ENCODE measurements at places on chromosomes 4 and X.

DNA sequence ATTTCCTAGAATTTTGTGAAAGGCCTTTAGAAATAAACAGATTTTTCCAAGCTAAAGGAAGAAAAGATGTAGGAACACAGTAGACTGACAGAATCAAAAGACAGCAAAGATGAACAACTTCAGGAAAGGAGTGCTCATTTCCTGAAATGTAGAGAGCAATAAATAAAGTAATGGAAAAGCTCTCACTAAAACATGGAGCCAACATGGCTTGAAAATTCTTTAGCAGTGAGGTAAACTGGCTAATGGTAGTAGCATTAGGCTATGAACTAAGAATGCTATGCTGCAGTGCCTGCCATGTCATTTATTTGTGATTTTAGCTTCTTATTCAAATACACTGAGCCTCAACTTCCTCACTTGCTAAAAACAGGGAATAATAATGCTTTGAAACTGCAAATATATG, 108.7 kb downstream of the IQCM start:
- no peak for DNase-seq

DNA sequence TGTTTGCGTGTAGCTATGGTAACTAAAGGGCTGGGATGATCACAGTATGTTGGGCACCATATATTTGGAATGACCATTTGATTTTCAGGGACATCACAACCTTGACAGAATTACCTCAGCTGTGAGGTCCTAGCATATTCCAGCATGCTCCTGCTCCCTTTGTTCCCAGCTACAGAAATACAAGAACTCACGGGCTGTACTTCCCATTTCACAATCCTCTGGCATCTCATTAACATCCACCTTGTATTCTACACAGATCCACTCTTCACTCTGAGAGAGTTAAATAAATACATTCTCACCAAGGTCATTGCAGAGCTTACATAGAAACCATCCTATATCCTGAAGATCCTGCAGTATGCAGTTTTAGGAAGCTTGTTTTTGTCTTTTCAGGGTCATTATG, 169.7 kb downstream of the FRMPD4 start:
- DNase-seq = no peak

DNA sequence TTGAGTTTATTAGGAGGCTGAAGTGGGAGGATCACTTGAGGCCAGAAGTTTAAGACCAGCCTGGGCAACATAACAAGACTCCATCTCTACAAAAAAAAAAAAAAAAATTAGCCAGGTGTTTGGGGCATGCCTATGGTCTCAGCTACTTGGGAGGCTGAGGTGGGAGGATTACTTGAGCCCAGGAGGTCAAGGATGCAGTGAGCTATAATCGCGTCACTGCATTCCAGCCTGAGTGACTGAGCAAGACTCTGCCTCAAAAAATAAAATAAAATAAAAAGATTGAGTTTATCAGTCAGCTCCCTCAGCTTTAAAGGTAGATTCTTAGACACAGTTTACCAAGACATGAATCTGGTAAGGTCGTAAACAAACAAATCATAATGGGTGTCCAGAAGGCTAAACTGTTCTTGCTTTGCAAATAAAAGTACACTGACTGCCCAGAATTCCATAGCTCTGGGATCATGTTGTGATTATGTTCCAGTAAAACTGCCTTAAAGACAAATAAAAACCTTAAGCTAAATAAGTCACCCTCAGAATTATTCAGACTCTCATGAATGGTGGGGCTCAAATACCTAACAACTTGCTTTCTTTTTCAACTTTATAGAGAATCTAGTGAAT, 18.7 kb downstream of the APOO start:
- DNase-seq = no peak

GRCh38 chr4:117987464-117987863, 46.8 kb upstream of the NDST3 start:
- DNase-seq = no peak

DNA sequence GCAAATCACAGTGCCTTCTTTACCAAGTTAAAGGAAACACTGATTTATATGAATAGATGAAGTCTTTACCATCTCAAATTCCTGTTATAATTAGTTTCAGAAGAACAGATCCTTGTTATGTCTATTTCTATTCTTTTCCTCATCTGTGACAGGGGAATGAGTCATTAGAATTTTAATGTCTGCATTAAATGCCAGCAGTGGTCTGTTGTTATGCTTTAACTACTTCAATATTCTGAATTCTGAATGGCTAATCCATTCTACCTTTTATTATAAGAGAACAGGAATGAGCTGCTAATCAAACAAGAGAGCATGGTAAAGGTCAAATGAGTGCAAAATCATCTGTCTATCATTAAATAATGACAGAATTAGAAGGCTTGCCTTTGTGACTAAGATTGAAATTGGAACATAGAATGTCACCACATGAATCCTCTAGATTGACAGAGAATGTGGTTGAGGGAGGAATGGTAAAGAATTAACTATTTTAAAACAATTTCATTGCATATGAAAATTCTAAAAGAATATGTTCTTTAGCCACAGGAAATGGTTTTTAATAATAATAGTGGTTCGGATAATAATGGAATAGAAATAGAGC, 935.5 kb downstream of the ADGRL3 start:
- DNase-seq = no peak

DNA sequence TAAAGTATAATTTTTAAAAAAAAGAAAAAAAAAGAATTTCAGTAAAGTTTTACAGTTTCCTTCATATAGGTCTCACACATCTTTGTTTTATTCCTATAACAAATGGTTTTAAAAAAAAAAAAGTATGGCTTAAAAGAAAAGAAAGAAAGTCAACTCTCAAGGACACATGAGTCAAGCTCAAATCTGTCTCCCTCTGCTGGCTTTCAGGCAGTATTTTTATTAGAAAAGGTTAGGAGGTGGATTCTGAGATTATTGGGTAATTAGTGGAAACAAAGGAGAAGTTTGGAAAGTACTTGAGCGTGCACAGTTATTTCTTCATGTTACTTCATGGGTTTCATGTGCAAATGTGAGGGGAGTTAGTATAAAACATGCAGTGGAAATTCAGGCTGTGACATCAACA, 36.6 kb upstream of the BTC start:
- DNase-seq = no peak

- no peak for DNase-seq
These were observed 285.5 kb downstream of the GASK1B start for GRCh38 chr4:157887316-157887715.

DNA sequence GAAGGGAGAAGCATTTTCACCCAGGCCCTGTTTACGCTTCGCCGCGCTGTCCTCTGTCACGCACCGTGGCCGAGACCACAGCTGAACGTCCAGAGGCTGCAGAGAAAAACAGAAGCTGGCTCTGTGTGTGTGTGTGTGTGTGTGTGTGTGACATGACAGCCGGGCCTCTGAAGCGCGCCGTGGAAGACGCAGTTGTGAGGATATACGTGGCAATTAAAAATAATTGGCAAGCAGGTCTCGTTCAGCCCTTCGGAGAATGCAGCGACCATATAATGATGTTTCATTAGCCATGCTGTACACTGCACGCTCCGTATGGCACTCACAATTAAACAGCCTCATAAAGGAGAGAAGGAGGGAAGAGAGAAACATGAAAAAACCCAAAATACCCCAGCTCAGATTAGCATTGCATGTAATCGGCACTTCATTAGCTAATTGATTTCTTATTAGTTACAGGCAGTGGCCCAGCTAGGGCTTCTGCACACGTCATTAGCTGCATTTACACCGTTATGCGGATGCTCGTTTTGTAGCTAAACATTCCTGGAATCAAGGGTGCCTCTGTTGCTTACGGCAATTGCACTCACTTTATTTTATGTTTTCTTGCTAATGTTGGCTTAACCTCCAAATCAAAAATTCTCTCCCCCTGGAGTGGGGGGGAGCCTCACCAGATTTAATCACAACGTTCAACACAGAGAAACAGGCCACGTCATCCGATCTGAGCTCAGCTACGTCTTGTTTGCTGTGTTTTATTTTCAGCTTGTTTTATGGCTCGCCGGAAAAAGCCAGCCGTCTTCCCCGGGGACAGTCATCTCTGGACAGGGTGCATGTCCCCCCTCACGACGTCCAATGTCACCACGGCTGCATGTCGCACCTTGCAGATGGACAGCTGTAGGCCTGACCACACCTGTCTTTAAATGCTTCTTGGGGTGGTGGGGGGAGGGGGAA, 74.6 kb upstream of the SHOX start:
- DNase-seq = no peak

GRCh38 chr4:78956975-78957374, 17.7 kb upstream of the PAQR3 start:
- DNase-seq = no peak

DNA sequence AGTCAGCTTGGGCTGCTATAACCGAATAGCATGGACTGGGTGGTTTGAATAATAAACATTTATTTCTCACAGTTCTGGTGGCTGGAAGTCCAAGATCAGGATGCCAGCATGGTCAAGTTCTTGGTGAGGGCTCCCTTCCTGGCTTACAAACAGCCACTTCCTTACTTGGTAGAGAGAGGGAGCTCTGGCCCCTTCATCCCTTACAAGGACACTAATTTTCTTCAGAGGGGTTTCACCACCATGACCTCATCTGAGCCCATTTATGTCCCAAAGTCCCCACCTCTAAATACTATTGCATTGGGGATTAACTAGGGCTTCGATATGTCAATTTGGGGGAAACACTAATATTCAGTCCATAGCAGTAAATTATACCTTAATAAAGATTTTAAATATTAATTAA, 61.8 kb downstream of the CLNK start:
- DNase-seq = no peak
